ENCODE measurements at places on chromosomes 13 and 19.

DNA sequence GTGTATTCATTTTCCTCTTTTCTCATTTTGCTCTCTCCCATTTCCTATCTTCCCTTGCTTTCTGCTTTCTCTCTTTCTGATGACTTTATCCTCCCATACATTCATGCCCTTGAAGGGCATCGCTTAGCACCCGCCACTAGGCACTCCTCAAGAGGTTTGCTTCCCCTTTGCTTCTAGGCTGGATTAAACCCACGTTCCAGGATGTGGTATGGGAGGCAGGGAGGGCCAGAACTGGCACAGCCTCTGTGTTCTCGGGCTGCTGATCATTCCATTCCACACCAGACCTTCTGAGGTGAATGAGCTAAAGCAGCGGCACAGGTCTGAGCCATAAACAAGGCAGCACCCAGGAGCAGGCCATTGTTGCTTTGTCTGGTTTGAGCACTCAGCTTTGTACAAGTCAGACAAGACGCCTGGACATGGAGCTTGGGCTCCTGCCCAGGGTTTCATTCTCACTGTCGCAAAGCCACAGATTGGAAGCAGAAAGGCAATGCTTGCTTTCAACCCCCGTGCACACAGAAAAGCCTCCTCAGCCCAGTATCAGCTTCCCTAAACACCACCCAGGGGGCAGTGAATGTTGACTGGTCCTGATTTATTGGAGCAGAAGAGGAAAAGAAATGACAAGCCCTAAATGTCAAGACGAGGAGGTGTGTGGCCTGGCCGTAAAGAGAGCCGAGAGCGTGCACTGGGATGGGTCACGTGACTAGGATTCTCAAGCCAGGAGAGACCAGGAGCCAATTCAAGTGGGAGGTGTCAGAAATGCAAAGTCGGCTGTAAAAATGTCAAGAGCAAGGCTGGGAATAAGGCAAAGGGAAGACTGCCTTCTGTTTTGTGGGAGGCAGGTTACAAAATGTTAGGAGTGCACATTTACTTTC, 218.0 kb upstream of the SERP2 start:
- no peak for DNase-seq

DNA sequence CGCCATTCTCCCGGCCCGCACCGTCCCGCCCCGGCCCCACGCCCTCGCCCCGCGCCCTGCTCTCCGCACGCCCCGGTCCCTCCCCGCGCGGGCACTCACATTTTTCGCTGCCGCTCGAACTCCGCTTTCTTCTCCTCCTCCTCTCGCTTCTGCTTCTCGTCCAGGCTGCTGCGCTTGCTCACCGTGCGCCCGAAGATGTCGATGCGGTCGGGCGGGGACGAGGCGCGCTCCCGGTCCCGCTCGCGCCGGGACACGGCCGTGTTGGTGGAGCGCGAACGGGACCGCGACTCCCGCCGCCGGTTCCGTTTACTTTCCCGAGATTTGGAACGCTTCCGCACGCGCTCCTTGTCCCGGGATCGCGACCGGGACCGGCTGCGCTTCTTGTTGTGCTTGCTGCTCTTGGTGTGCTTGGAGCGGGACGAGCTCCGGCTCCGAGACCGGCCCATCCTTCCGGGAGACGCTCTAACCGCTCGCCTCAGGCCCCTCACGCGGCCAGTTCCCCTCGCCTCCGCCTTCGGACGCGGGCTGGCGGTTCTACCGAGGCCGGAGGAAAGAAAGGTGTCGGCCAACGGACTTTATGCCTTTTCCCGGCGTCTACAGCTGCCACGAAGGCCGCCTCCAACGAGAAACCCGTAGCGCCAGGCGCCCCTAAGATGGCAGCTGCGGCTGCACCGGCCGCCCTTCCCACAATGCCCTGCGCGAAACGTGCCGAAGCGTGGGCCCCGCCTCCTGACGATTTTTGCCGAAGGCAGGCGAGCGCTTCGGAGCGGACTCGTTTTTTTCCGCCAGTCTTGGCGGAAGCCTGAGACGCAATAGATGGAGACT, at the start of gene ARGLU1:
ARGLU1 (minus strand) TSS at position 664 of the 825 bp plus-strand sequence; CDS start at position 446, 218 bp downstream.
- peak; percentile 96 for DNase-seq

- DNase-seq: no peak
Measured at GRCh38 chr13:75308222-75308621, 173.7 kb downstream of the TBC1D4 start.

DNA sequence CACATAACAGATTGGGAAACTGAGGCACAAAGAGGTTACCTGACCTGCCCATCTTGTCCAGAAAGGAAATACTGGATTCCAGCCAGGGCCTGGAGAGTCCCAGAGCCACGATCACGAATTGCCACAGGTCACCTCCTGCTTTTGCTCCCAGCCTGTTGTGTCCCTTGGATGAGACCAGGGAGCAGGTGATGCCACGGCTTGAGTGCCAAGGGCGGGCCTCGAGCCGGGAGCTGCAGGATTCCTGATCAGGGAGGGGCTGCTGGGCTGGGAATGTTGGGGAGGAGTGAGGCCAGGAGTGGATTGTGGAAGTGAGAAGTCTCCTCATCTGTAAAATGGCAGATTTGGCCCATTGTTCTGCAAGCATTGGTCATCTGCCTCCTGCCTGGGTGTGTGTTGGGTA, 29.4 kb downstream of the DNM2 start:
- no peak for DNase-seq

- no peak for DNase-seq
Measured at GRCh38 chr13:107617527-107617926, 597.8 kb downstream of the LIG4 start.

GRCh38 chr19:6576869-6577475, 14.0 kb downstream of the CD70 start:
- DNase-seq: no peak

DNA sequence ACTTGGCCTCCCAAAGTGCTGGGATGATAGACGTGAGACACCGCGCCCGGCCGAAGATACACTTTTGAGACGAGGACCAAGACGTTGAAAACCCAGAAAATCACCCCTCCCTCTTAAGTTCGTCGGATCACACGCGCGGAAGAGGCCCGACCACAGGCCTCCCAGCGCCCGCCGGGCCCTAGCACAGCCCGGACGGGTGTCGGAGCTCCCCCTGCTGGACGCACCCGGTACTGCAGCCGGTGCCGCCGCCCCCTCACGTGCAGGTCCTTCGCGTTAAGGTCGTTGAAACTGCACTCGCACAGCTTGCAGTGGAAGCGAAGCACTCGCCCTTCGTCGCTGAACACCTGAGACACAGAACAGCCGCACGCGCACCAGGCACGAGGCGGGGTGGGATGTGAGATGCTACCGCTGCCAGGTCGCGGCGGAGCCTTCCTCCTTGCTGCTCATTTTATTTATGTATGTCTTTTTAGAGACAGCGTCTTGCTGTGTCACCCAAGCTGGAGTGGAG, 35.7 kb upstream of the MATK start:
- peak; percentile 84 for DNase-seq

DNA sequence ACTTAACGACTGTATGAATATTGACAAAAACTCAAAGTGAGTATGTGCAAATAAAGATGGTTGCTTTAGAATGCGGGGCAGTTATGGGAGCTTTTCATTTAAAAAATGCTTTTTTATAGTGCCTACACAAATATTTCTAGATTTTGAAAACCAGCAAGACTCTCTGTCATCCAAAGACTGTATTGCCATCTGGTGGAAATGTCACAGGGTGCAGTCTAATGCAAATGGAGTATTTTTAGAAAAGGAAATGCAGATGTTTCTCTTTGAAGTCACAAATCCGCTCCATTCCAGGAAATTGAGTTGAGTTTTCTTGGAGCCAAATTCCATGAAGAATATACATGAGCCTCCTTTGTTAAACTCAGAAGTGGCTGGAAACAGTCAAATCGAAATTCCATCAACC, 2.3 kb upstream of the C1QTNF9B start:
- DNase-seq: no peak

DNA sequence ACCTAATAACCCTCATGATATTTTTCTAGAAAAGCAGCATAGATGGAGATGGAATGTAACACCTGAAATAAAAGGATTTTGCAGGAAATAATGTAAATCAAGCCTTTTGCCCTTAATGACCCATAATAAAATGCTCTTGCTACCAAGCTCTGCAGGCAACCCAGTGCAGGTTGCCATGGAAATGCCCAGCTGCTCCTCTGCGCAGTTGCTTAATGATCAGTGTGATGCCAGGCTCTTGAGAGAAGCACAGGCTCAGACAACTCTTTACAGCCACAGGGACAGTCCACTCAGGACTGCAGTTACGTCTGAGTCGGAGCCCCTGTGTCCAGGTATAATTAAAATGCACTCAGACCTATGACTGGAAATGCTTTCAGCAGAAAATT, 165.5 kb downstream of the LACC1 start:
- DNase-seq: no peak

Measured in activated effector memory CD4-positive, alpha-beta T cell treated with Interleukin-2 at 50 U/mL for 16 hours (primary cell).